ENCODE measurements at places on chromosomes 12 and 14.
A peak's percentile ranks its signal among the peaks of the same experiment; 100 is the strongest.

GRCh38 chr14:93688239-93688666, 100.0 kb downstream of the PRIMA1 start:
- no peak for DNase-seq

GRCh38 chr12:6822426-6823135, 960 bp downstream of the GPR162 start:
- no peak for DNase-seq

GRCh38 chr14:58027904-58028303, 124.1 kb downstream of the ARMH4 start:
- no peak for DNase-seq

DNA sequence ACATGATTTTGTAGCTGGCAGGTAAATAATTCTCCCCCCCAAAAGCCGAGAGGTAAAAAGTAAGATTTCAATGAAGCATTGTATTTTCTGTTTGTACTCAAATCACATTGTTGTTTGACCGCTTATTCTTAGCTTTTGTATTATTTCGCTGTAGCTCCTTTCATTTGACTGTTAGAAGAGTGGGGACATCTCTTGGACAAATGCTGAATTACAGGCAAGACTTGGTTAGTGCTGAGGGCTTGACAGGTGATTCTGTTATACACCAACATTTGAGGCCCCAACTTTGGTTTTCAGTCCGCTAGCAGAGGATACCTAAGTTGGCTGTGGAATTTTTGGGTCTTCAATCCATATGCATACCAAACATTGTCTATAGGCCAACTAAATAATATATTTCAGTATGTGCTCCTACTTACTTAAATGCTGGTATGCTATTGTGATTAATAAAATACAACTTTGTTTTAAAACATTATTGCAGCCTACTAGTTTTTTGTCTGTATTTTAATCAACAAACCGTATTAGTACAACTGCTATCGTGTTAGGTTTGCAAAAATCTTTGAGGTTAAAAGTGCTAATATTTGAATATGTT, 102.2 kb downstream of the ERC1 start:
- DNase-seq, result no peak

DNA sequence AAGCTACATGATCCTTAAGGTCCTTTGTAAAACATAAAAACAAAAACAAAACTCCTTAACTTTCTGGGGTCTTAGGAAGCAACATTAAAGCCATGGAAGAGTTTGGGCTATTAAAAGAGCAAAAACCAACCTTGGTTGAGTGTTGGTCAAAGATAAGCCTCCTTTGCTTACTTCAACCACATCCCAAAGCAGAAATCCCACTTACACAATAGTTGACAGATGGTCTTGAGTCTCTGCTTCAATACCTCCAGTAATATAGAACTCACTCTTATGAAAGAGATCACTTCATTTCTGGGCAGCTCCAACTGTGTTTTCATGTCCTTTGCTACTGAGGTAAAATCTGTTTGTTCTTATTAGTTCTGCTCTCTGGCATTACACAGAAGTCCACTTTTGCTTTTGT, 125.8 kb downstream of the SLC38A4 start:
- DNase-seq, result no peak

- DNase-seq, result no peak
Observed at GRCh38 chr14:90785471-90785870, 30.8 kb downstream of the TTC7B start.

GRCh38 chr12:14664434-14665023, 31.9 kb downstream of the GUCY2C start:
- no peak for DNase-seq

- no peak for DNase-seq
Observed at GRCh38 chr14:35565871-35566464, 32.0 kb downstream of the INSM2 start.

DNA sequence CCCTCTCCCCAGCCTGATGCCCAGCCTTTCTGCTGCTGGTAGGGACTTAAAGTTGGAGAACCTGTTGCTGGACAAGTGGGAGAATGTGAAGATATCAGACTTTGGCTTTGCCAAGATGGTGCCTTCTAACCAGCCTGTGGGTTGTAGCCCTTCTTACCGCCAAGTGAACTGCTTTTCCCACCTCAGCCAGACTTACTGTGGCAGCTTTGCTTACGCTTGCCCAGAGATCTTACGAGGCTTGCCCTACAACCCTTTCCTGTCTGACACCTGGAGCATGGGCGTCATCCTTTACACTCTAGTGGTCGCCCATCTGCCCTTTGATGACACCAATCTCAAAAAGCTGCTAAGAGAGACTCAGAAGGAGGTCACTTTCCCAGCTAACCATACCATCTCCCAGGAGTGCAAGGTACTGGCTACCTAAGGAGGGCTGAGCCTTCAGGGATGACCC, 1.6 kb downstream of the TSSK4 start:
- DNase-seq, result no peak

GRCh38 chr14:68133856-68134255, 314.3 kb downstream of the RAD51B start:
- no peak for DNase-seq

DNA sequence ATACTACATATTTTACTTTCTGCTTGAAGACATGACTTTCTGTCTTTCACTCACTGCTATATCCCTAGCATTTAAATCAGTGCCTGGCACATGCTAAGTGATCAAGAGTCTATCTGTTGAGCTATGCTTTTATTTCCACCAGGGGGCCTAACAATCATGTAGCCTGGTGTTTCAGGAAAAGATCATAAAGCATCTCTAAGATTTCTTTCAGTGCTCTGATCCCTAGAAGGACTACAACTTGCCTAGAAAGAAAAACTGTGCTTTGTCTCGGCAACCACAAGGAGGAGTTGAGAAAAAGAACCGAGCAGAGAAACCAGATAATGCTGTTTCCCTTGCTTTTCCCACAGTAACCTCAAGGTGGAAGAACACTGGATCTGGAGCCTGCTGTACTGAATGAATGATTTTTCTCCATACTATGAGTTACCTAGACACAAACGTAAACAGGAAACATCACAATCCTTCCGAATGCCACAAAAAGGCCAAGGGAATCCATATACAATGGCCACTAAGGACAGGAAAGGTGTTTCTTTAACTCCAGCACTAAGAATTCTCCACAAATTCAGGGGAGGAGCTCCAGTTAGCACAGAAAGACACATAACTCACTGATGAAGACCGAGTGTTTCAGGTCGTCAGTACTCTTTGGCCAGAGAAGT, 1.2 kb downstream of the CRY1 start:
- DNase-seq, result no peak

- DNase-seq, result no peak
Observed at GRCh38 chr14:66619952-66620351, 112.0 kb downstream of the GPHN start.

GRCh38 chr12:121017966-121018491, 1.7 kb upstream of the C12orf43 start:
- DNase-seq, result no peak

- DNase-seq, result no peak
Observed at GRCh38 chr14:55160989-55161388, 30.4 kb downstream of the DLGAP5 start.

DNA sequence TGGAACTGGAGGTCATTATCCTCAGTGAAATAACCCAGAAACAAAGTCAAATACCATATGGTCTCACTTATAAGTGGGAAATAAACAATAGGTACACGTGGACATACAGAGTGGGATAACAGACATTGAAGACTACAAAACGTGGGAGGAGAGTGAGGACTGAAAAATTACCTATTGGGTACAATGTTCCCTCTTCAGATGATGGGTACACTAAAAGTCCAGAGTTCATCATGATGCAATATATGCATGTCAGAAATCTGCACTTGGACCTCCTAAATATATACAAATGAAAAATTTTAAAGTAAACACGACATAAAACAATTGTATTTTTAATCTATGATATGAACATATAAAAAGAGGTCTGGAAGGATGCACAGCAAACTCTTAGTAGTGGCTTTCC, 71.2 kb downstream of the SLC38A4 start:
- DNase-seq, result no peak

DNA sequence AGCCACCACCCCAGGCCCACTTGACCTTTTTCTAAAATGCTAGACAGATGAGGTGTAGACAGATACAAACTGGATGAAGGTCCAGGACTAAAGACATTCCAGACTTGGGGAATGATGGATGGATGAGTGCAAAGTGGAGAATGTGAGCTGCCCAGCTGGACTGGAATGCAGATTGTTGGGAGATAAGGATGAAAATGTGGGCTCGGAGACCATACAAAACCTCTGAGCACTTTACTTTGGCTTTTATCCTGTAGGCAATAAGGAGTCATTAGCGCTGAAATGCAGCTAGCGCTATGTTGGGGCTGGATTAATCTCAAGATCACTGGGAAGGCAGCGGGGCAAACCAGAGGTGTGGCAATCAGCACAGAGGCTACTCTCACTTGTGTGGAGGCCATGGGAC, 64.7 kb upstream of the GNPNAT1 start:
- no peak for DNase-seq

DNA sequence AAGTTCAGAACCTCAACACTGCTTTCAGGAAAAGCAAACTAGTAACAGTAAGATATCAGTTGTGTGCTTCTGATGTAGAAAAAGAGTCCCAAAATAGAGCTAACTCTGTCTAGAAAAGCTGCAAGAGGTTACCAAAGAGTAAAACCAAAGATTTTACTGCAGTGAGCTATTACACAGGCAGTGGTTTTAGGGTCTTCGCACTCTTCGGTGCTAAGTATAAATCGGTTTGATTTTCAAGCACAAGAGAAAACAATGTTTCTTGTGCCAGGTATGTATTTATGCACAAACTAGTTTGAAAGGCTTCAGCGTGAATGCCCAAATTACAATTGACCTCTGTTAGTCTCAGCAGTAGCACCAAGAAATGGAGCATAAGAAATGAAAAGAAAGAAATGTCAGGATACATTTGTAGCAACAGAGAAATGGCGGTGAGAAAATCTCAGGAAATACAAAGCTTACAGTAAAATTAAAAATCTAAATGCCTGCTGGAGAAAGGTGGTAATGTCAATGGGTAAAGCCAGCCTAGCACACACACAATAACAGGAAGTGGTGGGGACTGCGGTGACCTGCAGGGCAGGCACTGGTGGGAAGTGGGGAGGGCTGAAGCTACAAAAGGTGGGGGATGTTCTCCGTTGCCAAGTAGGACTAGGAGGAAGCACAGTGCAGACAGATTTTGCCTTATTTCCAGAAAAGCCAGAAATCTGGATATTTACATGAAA, 18.0 kb upstream of the DYRK2 start:
- peak; percentile 73 for DNase-seq

DNA sequence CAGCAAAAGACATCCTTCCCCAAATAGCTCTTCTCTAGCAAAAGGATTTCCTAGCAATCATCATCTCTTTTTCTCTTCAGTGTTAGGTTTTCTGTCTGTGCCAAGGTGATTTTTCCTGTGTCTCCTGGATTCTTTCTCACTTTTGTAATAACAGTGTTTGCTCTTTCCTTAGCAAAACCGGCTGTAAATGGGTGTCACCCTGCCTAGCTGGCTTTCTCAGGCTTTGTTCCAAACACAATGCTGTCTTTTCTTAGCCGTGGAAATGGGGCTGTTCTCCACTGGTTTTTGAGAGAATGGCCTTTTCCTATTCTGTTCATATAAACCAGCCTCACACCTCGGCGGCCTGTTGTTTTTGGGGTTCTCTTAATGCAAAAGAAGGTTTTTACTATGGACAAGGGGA, 21.9 kb downstream of the JDP2 start:
- no peak for DNase-seq

DNA sequence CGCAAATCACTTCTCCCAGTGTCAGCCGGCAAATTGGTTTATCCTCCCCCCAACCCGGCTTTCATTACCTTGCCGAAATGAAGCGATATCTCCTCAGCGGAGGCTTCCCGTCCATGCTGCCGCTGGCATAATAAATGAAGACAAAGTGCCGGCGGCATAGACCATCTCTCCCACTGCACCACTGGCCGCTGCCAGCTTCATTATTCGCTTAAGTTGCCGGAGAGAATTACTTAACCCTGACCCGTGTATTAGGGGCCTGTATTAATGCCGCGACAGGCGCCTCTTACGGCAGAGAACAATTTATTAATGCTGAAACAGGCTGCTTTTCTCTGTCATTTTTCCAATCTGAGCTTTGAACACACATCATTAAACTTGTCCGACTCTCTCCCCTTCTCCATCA, 17.5 kb upstream of the GPATCH2L start:
- no peak for DNase-seq

DNA sequence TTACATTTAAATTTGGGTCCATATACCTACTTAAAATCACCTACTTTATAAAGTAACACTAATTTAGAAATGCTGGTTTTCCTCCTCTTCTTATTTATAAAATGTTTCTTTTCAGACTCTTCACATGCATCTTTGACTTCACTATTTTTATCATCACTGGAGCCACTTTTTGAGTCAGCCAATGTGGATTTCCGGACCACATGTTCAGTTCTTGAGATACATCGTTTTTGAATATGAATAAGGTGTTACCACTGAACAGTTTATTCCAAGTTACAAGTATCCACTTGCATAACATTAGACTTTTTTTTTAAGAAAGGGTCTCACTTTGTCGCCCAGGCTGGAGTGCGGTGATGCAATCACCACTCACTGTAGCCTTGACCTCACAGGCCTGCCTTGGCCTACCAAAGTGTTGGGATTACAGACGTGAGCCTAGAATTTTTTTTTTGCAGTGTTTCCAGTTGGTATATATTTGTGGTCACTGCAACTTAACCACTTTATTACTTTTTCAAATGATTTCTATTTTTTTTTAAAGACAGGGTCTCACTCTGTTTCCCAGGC, 5.7 kb downstream of the FNTB start:
- no peak for DNase-seq

GRCh38 chr14:59349258-59349701, 115.9 kb downstream of the GPR135 start:
- DNase-seq, result no peak

DNA sequence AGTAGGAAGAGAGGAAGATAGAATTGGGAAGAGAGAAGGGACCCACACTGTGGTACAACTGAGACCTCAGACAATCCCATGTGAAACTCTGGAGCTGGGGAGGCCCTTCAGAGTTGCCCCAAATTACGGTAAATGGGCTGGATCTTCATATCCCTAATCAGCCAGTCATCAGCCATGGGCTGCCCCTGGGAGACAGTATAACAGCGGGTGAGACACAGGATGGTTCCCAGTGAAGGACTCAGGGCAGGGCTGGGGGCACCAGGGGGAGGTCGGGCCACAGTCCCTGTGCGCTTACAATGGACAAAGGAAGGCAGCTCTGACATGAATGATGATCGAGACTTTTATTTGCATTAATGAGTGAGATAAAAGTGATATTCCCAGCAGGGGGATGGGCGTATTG, 74.2 kb upstream of the BDKRB2 start:
- DNase-seq, result no peak

DNA sequence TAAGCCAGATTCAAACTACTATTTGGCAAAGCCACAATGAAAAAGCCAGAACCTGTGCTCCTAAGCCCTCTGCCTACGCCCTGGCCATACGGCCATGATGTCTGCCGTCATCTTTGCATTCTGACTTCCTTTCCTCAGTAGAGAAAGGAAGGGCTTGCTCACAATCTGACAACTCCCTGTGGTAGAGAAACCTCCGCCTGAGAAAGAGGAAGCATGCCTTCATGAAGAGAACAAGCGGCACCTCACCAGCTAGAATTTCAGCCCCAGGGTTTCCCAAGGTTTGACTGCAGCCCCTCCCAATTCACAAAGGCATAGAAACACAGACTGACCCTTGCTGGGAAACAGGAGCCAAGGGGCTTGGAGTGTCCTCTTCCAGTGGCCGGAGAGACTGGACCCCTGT, 25.7 kb downstream of the TEP1 start:
- DNase-seq, result no peak

- DNase-seq, result no peak
Observed at GRCh38 chr12:124474709-124475108, 92.7 kb downstream of the NCOR2 start.

All from stimulated activated CD8-positive, alpha-beta memory T cell treated with anti-CD3 and anti-CD28 coated beads, Interleukin-15, amount 100 ng/mL, for 48 hours (primary cell).